ENCODE measurements at places on chromosomes 3 and 15.

- no peak for DNase-seq
These were observed 66.9 kb upstream of the FGF12 start for GRCh38 chr3:192794216-192794615.

DNA sequence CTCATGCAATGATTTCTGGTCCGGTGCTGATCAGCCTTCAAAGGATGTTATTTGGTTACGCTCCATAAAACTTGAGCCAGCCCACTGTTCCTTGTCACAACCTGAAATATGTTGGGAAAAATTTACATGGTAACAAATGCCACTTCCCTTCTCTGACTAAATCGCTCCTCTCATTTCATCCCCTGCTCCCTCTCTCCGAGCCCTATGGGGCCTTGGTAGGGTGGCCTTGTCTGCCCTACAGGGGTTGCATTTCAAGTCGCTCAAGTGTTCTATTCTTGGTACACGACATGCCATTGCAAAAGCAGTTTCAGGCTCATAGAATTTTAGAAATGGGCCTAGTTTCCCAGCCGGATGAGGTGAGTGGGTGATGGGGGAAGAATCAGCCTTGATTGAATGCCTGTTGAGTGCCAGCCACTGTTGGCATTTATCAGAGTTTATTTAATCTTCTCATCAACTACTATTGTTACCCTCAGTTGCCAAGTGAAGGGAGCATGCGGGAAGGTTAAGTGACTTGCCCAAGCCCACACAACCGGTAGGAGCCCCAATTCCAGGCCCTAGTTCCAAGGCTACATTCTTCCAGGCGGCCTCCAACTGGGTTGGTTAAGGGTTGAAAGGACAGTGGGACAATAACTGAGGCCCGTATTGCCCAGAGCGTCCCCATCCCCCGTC, 961 bp upstream of the ABHD2 start:
- no peak for DNase-seq

DNA sequence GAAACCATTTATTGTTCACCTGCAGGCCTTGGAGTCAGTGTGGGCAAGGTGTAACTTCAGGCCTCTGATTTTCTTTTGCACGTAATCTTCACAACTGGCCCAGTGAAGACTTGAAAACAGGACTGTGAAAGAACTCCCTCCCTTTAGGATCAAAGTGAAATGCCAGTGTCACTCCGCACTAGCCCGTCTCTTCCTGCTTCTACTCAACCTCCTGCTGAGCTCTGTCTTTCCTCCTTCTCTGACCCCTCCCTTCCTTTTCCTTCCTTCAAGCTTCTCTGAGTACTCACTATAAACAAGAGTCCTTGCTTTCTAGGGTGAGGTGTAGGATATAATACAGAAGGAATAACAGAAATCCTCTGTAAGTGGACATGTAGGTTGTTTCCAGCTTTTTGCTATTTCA, 28.5 kb downstream of the TMEM41A start:
- DNase-seq: no peak

- DNase-seq: no peak
These were observed 17.2 kb downstream of the TSPAN3 start for GRCh38 chr15:77053709-77054108.

DNA sequence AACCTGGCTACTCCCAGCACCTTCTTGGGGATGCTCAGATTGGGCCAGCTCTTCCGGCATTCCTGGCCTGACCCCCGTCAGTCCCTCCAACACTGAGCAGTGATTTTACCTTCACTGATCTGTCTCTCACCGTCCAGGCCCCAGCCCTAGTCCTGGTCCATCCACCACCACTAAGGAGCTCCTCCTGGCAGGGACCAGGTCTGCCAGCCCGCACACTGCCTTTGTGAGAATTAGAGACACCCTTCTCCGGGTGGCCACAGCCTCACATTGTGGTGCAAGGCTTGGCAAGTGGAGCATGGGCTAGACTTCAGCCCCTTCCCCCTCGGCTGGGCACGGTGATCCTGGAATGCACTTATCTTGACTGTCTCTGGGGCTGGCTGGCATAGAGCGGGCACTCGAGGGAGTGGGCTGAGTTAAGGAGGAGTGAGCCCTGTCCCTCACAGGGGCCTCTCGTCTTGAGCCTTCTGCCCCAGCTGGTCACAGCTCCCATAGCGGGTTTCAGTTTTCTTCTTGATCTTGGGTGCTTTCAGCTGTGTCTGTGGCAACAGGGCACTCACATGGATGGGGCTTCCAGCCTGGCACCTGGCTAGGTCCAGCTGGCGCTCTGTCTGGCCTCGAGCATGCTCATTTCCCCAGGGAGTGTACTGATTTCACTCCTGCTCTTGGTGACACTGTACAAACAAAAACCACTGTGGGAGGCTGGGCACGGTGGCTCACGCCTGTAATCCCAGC, 53.9 kb downstream of the LINGO1 start:
- no peak for DNase-seq

DNA sequence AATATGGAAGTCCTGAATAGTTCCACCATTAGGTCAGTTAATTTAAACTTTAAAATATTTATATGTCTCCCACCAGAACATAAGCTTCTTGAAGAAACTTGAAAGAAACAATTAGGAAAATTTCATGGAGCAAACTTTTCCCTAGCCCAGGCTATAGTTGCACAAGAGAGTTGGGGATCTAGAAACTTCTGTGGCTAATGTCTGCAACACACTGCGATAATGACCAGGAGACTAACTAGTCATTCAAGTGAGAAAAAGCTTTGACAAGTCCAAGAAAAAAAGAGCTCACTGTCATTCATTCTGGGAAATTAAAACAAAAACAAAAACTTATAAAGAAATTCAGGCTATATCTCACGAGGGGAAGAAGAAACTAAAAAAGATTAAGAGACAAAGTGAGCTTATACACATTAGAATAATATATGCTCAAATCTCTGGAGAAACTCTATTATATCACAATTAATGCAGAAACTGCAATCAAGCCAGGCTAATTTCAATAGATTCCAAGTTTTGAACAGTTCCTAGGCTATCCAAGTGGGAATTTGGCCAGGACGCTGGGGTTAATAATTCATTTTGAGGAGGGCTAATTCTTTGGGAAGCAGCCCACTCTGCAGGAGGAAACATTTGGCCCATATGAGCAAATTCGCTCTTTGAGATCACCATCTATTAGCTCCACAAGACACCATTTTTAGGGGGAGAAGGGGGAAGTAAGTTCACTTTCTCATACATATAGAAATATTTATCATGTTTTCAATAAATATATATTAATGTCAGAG, 134.6 kb downstream of the MEIS2 start:
- peak; percentile 69 for DNase-seq

- no peak for DNase-seq
These were observed 85.0 kb downstream of the CLSTN2 start for GRCh38 chr3:140019946-140020345.

DNA sequence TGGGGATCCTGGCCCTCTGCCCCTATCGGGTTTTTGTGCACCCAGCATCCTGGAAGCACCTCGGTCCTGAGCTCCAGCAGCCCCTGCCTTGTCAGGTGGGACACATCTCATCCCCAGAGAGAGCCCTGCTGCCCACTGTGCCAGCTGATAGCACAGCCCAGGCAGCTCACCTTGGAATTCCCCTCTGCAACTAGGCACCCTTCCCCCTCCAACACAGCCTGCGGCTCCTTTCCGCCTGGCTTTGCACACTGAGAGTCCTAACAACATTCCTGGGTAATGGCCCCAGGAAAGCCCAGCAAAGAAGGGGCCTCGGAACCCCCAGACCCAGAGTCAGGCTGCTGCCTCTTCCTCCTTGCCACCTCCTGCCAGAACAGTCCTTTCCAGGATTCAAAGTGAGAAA, 5.9 kb downstream of the HCN4 start:
- DNase-seq: no peak

- no peak for DNase-seq
These were observed 45.7 kb downstream of the EHHADH start for GRCh38 chr3:185207931-185208746.

GRCh38 chr3:171831936-171832335, 11.2 kb upstream of the TMEM212 start:
- no peak for DNase-seq

GRCh38 chr15:37133602-37134001, 33.3 kb upstream of the MEIS2 start:
- peak; percentile 29 for DNase-seq

GRCh38 chr3:149553781-149554451, 79.4 kb downstream of the TM4SF4 start:
- peak; percentile 90 for DNase-seq
